Stimulated activated CD4-positive, alpha-beta T cell treated with anti-CD3 and anti-CD28 coated beads, Interleukin-1b, Interleukin-23, amount 100 ng/mL, for 4 hours (primary cell): ENCODE measurements at places on chromosomes 5 and 9.

GRCh38 chr5:173786286-173787187 is 101.6 kb upstream of the CPEB4 start:
- DNase-seq = no peak

- no peak for DNase-seq
Measured at GRCh38 chr9:71506821-71507220, 261.5 kb downstream of the CEMIP2 start.

DNA sequence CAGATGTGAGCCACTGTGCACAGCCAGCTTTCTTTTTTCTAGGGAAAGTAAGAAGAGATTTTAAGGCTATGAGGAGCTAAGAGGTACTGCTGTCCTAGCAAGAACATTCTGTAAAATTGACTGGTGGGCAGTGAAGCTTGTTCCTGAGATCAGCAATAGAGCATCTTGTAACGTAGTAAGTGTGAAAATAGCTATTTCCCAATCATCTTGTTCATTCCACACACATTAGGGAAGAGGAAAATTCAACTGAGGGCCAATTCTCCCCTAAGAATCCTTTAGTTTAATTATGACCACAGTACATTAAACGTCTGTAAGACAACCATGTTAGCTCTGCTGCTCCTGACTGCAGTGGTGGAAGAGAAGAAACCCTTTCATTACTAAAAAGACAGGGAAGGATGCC is 246.2 kb downstream of the EFNA5 start:
- no peak for DNase-seq

DNA sequence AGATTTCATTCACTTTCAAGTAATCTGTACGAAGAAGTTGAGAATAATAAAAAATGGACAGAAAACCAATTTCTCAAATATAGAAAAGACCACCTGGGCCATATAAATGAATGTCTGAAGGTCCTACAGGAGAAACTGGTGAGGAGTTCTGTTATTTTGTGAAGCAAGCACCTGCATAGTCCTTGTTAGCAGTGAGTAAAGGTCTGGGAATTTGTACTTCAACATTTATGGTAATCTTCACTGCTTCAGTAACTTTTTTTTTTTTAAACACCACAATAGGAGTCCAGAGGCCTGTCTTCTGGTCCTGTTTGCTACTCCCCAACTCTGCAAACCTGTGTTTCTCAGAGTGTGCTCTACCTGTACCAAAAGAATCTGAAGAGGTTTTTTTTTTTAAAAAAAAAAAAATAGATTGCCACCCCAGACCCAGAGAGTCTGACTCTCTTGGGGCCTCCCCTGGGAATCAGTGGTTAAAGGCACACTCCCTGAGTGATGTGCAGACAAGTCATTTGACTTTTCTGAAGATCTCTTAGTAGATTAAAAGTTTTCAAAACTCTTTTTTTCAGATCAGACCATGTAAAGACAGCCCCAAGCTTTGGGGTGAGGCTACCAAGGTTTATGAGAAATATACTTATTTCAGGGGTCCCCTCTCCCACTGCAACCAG is 55.5 kb downstream of the FAM81B start:
- no peak for DNase-seq

- no peak for DNase-seq
Measured at GRCh38 chr9:36676091-36676490, 103.4 kb downstream of the MELK start.
